ENCODE measurements at places on chromosomes 12 and 14. TPM values are rescaled to one million over a fixed set of nuclear protein-coding genes. Genes with fewer than 3 reads are reported as not detected.

SRRM4 gene
- polyA plus RNA-seq: 0.05 TPM

EPYC gene
- polyA plus RNA-seq: not detected

TSHR gene
- polyA plus RNA-seq: not detected

DNA sequence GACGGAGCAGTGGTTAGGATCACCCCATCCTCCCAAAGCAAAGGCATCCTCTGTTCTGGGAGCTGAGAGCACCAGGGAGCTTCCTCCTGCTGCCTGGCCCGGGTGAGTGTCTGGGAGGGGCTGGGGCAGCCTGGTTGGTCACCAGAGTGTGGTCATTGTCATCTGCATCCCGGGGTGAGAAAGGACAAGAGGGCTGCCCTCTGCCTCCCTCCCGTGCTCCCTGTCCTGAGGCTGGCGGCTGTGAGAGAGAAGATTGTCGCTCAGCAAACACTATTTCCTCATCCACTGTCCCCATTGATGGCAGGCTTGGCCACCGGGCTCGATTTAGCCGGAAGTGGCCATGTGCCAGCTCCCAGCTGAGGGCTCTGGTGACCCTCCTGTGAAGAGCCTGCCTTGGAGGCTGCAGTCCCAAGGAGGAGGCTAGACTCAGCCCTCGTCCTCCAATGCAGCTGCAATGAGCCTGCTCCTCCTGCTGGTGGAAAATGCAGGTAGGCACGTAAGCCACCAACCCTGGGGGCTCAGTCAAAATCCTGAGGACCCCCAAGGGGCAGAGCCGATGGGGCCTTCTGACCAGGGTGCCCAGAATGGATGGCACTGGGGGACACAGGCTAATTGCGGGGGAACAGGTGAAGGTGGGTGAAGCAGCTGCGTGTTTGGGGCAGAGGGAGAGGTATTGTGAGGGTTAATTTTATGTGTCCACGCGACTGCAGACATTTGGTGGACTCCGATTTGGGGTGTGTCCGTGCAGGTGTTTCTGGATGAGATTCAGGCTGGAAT lies 155.7 kb downstream of the KIF26A start:
- H3K4me3 ChIP-seq: no peak overlapping the region
- peak overlapping the region; percentile 94 for H3K27ac ChIP-seq
- peaks cover 87% of the 10 kb centered on the region for H3K4me1 ChIP-seq

- H3K36me3 ChIP-seq: peaks cover 21% of the 10 kb centered on the region
- no peaks in the 10 kb centered on the region for H3K27me3 ChIP-seq
- no peak for DNase-seq
Measured at GRCh38 chr12:1777798-1778197, 42.6 kb upstream of the LRTM2 start.

- H3K4me1 ChIP-seq: no peaks in the 10 kb centered on the region
- no peak overlapping the region for H3K4me3 ChIP-seq
- no peak for DNase-seq
- peaks cover 17% of the 10 kb centered on the region for H3K27me3 ChIP-seq
- no peaks in the 10 kb centered on the region for H3K36me3 ChIP-seq
Measured at GRCh38 chr14:75579882-75580281, 1.5 kb downstream of the FLVCR2 start.

- H3K4me3 ChIP-seq: no peak overlapping the region
- no peaks in the 10 kb centered on the region for H3K27me3 ChIP-seq
- no peaks in the 10 kb centered on the region for H3K4me1 ChIP-seq
- no peaks in the 10 kb centered on the region for H3K36me3 ChIP-seq
- peak; percentile 92 for DNase-seq
Measured at GRCh38 chr14:104094709-104095425, 9.4 kb downstream of the ASPG start.

DNA sequence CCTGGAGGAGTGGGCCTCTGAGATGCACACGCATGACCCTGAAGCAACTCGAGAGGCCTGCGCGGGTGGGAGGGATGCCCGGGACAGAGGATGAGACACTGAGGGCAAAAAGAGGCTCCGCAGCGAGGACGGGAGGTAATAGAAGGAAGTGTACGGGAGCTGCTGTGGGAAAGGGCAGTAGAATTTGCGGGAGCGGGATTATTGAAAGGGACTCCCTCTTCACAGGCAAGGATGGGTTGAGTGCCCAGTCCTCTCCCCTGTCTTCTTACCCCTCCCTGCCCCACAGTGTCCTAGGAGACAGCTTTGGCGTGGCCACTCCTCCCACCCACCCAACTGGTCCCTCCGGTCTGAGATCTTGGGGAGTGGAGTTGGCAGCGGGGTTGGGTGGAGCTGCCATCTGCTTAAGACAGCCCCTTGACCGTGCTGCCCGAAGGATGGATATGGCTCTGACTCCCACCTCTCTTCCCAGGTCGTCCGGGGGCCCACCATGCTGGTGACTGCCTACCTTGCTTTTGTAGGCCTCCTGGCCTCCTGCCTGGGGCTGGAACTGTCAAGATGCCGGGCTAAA lies 15.7 kb upstream of the ESPL1 start:
- H3K4me1 ChIP-seq: peaks cover 16% of the 10 kb centered on the region
- no peak for DNase-seq
- H3K4me3 ChIP-seq: peak overlapping the region; percentile 66
- peaks cover 5% of the 10 kb centered on the region for H3K36me3 ChIP-seq
